ENCODE measurements at places on chromosomes 12 and 14. TPM values are rescaled to one million over a fixed set of nuclear protein-coding genes. Genes with fewer than 3 reads are reported as not detected.

GRCh38 chr14:25680934-25681333, 631.0 kb upstream of the STXBP6 start:
- DNase-seq = no peak

- DNase-seq = no peak
These were observed 16.2 kb downstream of the VPS33A start for GRCh38 chr12:122250047-122250446.

Gene CAPZA3
- total RNA-seq = not detected

- DNase-seq = no peak
These were observed 54.5 kb downstream of the CRACR2A start for GRCh38 chr12:3698218-3698974.

DNA sequence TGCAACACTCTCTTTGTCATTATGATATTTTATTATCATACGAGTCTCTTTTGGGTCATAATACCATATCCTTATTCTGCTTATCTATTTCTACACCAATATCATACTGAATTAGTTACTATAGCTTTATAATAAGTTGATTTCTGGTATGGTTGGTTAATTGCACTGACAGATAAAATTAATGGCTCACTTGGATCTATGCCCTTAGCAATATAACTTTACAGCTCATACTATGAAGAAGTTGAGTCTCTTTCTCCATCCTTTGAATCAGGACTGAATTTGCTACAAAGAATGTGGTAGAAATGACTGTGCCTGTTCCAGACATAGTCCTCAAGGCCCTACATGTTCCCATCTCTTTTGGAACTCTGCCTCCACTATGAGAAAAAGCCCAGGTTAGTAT, 139.7 kb upstream of the DYRK2 start:
- DNase-seq = no peak

Gene E2F7
- 0.24 TPM for total RNA-seq

All from posterior vena cava (tissue), 2 donors.